ENCODE measurements at places on chromosomes 6 and 20.

DNA sequence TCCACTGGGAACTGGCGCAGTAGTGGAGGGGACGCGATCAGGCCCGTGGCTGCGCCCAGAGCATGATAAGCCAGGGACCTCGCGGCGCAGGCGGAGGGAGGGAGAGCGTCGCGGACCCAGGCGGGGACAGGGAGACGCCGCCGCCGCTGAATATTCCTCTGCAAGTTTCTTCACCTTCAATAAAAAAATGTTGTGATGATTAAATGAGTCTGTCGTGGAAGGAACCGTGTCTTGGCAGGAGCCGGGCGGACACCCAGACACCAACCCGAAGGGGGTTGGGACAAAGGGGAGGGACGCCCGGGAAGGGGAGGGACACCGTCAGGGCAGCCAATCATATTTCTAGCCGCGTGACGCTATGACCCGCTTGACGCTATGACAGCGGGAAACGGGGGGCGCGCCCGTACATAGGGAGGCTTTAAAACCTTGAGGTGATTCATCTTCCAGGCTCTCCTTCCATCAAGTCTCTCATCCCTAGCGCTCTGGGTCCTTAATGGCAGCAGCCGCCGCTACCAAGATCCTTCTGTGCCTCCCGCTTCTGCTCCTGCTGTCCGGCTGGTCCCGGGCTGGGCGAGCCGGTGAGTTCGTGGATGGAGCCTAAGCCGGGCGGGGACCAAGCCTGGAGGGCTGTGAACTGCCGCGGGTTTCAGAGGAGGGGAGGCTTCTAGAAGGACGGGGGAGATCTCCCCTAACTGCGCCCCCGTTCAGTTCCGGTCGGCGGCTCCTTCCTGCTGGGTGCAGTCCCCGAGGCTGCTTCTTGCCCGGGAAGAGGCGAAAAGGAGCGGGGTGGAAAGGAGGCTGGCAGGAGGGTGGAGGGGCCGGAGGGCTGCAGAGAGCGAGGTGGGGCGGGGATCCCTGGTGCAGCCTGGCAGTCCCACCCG, at the start of gene ULBP2:
TSS of gene ULBP2 (plus strand) at position 432 of the 878 bp plus-strand sequence. CDS start at position 491, 59 bp downstream.
- peak; percentile 94 for ATAC-seq

- no peak for ATAC-seq
Measured at GRCh38 chr6:34832942-34833341, 41.1 kb downstream of the BLTP3A start.

DNA sequence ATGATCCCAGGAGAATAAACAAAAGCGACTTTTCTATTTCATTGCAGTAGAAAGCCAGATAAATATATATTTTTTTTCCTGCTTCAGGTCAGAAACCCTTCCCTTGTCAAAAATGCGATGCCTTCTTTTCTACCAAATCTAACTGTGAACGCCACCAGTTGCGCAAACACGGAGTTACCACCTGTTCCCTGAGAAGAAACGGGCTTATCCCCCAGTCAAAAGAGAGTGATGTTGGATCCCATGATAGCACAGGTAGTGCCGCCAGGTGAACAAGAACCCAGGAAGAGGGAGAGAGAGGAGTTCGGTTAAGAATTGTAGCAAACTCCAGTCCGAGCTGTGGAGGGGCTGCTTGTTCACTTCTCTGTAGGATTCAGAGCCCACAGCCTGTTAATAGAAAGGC, 72.6 kb downstream of the SSR1 start:
- ATAC-seq: no peak

DNA sequence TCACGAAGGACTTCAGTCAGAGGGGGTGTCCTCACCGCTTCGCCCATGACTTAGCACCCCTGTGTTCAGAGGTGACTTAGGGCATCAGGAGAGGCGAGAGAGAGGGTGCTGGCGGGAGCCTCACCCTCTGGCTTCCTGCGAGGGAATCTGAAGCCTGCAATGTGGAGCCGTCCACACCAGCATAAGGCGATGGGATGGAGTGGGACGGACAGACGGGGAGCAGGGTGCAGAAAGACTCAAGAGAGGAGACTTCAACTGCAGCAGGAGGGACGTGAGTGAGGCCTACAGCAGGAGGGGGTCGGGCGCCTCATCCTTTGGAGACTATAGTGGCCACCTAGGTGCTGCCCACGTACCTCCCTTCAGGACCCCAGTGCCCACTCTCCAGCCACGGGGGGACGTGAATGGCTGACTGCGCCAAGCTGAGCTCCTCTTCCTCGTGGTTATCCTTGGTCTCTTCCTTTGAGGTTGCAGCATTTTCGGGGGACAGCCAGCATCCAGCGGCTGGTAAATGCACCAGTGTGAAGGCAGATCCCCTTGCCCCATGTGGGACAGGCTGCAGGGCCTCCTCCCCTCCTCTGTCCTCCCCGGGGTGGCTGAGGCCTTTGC, 26.9 kb upstream of the MLN start:
- no peak for ATAC-seq

GRCh38 chr6:7730784-7731227, 4.9 kb downstream of the BMP6 start:
- no peak for ATAC-seq

GRCh38 chr6:18266523-18266912, 2.2 kb upstream of the DEK start:
- no peak for ATAC-seq

DNA sequence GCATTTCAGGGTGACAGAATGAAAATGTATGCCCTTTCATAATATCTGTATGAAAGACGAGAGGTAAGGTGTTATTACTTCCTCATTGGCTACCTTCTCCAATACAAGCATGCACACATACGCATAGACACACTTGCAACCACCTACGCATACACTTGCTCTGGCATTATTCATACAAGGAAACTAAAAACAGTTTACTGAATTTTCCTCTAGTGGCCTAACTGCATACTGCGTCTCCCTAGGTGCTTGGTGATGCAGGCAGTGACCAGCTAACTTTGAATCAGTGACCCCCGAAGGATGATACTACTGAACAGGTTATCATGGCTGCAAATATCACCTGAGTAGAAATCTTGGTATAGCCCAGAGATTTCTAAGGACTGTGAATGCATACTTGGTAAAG, 593.1 kb downstream of the PKHD1 start:
- ATAC-seq: no peak

- no peak for ATAC-seq
Measured at GRCh38 chr20:6768228-6769140, 998 bp downstream of the BMP2 start.

DNA sequence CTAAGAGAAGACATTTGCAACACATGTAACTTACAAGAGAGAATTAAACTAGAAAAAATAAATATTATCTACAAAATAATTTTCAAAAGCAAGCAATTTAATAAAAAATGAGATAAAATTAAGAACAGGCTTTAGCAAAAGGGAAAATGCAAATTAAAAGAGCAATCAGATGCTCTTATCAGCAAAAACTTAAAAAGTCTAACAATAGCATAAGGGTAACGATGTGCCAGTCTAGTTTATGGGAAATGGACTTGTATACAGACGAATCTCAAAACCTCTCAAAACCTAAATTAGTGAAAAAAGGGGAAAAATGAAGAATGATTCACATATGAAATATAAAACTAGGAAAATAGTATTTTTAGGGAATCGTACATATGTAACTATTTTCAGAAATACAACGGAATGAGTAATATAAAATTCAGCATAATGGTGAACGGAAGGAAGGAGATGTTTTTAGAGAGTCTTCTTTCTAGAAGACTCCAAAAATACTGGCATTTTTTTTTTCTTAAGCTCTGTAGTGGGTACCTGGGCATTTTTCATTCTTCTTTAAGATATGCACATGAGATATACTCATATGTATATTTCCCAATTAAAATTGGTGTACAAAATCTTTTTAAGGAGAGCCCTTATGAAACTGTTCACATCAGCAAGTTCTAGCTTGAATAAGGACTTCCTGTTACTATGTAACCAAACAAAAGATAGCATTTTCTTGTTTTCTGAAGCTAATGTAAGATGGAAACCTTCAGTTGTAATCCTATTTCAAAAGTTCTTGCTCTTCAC, 927 bp upstream of the MANEA start:
- ATAC-seq: no peak

GRCh38 chr20:35657271-35657670, 7.4 kb downstream of the CPNE1 start:
- peak; percentile 46 for ATAC-seq

DNA sequence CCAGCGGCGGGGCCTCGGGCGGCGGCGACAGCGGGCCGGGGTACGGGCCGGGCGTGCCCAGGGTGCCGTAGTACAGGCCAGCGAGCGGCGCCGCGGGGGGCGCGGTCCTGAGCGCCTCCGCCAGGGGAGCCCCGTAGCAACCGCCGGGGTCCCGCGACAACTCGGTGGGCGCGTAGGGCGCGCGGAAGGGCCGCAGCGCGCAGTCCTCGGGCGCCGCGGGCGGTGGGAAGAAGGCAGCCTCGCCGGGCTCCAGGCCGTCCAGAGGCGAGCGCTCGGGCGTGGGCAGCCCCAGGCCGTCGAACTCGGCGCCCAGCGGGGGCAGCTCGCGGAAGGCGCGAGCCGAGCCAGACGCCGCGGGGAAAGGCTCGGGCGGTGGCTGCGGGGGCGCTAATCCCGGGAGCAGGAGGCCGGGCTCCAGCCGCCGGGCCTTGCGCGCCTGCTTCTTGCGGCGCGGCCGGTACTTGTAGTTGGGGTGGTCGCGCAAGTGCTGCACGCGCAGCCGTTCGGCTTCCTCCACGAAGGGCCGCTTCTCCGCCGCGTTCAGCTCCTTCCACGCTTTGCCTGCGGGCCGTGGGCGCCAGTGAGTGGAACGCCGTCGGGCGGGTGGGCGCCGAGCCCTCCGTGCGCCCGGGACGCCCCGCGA, 916 bp downstream of the SOX18 start:
- ATAC-seq: no peak

- ATAC-seq: no peak
Measured at GRCh38 chr6:148177589-148178233, 164.9 kb upstream of the SASH1 start.

DNA sequence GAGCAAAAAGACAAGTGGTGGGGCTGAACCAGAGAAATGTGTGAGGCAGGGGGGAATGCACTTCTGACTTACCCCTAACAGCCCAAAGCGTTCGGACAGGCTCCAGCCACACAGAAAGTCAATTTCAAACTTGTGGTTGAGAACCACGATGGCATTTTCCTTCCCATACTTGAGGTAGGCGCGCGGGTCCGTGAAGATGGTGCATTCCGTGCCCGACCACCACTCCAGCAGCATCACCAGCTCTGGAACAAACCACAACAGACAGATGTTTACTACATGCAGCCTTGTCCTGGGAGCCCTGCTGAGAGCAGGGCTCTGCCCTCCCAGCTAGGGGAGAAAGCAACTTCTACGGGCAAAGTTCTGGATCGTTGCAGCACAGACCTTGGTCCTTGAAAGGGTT, 107.7 kb downstream of the AGPAT4 start:
- ATAC-seq: no peak

DNA sequence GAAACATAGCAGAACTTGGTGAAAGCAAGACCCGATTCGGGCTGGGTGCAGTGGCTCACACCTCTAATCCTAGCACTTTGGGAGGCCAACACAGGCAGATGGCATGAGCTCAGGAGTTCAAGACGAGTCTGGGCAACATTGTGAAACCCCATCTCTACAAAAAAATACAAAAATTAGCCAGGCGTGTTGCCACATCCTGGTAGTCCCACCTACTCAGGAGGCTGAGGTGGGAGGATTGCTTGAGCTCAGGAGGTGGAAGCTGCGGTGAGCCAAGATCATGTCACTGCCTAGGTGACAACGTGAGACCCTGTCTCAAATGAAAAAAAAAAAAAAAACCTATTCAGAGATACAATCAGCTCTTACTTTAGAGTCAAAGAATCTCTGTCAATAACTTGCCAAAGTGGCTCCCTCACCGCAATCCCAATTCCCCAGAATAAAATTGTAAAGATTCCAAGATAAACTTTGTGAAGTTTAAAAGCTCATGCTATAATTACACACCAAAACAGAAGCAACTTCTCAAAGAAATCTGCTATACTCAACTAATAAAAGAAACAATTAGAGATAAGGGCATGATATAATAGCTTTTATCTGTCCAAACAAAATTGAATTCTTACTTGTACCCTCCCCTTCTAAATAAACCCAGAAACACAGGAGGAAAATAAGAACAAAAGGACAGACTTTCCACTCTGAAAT, 33.6 kb downstream of the CDK19 start:
- ATAC-seq: no peak

DNA sequence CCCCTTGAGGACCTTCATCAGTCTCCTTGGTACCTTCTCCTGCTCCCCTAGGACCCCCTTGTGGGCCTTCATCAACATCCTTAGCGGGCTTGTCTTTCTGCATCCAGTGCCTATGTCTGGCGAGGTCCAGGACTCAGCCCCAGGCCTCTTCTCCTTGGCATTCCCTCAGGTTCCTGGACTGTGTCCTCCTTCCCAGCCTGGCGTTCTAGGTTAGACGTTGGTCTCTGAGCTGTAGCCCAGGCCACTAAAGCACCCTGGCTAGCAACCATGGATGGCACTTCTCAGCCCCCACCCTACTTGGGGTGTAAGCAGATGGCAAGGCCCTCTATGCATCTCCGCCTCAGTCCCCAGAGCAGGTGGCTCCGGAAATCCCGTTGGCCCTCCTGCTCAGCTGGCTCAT, 51.5 kb upstream of the NNAT start:
- ATAC-seq: no peak

DNA sequence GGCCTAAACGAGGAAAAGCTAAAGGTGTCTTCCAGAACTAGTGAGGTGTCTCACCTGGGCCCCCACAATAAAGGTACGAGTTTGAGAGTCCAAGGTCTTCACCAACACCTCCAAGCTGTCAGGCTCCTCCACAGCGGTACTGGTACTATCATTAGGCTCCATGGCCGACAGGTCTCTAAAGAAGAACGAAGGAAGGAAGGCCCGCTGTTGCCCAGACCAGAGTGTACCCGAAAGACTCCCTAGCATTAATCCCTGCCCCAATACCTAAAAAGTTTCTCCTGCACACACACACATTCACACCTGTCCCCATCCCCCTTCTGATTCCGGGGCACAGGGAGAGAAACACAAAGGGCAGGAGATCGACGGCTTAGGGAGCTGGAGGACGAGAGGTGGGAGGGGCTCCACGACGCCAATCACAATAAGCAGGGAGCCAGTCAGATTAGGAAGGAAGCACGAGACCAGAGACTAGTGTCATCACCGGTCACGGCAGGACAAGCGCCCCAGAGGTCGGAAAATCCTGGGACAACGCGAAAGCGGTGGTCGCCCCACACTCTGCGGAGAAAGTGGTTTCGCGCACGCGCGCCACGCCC, 764 bp downstream of the BAG6 start:
- ATAC-seq: peak; percentile 77

- ATAC-seq: peak; percentile 15
Measured at GRCh38 chr6:7615611-7616383, 25.8 kb downstream of the SNRNP48 start.

DNA sequence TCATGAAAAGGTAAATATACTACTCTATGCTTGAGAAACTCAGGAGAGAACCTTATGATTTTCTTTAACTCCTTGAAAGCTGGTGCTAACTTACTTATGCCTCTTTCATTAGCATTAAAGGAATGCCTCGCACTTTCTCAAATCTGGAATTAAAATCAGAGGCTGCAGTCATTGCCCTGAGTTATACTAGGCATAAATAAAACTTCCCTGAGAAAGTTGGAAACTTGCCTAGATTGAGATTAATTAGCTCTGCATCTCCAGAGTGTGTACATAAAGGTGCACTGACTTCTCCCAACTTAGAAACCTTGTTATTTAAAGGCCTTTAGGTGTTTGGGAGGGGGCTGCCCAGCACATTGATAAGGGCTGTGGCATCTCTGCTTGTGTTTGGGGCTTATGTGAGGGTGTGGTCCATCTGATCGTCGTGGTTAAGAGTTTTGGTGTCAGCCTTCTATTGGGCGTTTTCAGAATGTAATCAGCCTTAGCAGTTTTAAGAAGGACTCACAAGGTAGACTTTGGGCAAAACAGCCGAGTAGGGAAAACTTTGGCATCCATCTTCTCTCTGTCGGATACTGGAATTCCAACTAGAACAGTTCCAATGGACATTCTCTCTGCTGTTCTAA, 32.1 kb upstream of the CCN6 start:
- ATAC-seq: no peak
